ENCODE measurements at places on chromosomes 11 and 22. TPM values are rescaled to one million over a fixed set of nuclear protein-coding genes. Genes with fewer than 3 reads are reported as not detected.

GRCh38 chr22:44357296-44357965 is 44.7 kb upstream of the SHISAL1 start:
- DNase-seq, result no peak

DNA sequence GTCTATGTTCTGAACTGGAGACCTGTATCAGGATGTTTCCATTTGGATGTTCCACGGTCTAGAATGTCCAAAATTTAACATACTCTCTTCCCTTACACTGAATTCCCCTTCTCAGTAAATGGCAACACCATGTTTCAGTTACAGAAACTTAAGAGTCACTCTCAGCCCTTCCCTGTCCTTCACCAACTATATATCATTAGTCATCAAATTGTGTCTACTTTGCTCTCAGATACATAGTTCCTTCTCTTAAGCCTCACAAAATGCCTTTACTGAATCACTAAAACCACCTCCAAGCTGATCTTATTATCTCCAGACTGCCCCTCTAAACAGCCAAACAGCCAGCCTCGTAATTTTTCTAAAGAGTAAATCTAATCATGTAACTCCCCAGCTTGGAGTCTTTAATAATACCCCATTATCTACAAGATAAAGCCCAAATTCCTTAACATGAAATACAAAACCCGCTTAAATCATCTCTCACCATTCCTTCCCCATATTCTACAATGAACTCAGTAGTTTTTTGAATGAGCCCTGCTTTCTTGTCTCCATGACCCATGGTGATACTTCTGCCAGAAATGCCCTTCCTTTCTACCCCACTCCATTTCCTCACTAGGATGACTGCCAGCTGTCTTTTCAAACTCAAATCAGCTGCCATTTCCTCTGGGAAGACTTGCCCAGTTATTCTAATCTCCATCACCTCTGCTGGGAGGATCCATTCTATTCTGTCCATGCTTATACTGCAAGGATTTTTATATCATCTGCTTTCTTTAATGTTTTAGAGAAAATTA is 102.7 kb upstream of the ARHGAP42 start:
- DNase-seq, result no peak

The MMP11 gene
- polyA plus RNA-seq, result 8.2 TPM

The FGF4 gene
- 8.1 TPM for polyA plus RNA-seq

DNA sequence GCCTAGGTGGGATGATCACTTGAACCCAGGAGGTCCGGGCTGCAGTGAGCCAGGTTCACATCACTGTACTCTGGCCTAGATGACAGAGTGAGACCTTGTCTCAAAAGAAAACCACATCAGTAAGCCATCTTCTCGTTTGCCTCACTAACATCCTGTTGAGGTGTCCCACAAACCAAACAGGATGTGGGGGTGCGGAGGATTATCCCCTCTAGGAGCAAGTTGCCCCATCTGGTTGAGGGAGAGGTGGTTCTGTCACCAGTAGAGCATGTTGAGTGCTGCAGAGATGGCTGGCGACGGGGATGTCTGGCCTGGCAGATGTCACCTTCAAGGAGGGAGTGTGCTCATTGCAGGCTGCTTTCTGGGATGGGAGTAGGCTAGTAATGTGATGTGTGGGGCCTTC is 72.4 kb downstream of the ZNRF3 start:
- no peak for DNase-seq

The RIMBP3B gene
- not detected for polyA plus RNA-seq

DNA sequence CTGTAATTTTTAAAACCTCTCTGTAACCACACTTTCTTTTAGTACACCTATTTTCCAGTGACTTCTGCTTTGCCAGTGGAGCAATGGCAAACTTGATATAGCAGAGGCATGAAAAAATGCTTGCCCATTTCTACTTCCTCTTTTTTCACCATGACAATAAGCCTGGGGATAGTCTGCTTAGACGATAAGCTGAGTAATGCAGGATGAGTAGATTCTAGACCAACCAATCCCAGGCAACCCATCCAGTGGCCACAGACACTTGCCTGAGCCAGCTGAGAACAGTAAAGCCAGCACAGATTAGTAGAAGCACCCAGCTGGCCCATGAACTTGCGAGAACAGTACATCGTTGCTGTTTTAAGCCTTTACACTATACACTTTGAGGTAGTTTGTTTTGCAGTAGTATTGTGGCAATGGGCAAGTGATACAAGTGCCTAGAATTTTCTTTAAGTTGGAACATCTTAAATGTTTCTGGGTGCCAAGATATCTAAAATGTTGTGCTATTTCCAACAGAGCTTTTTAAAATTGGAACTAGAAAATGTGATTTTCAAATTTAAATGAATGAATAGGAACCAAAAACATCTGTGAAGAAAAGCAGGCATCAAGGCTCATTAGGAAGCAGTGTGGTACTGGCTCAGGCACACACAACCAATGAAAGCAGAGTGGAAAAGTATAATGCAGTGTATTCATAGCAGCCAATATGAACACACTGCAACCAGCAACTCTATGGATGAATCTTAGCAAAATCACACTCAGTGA is 37.7 kb downstream of the DDI1 start:
- no peak for DNase-seq

The ASPHD2 gene
- polyA plus RNA-seq, result 0.57 TPM

DNA sequence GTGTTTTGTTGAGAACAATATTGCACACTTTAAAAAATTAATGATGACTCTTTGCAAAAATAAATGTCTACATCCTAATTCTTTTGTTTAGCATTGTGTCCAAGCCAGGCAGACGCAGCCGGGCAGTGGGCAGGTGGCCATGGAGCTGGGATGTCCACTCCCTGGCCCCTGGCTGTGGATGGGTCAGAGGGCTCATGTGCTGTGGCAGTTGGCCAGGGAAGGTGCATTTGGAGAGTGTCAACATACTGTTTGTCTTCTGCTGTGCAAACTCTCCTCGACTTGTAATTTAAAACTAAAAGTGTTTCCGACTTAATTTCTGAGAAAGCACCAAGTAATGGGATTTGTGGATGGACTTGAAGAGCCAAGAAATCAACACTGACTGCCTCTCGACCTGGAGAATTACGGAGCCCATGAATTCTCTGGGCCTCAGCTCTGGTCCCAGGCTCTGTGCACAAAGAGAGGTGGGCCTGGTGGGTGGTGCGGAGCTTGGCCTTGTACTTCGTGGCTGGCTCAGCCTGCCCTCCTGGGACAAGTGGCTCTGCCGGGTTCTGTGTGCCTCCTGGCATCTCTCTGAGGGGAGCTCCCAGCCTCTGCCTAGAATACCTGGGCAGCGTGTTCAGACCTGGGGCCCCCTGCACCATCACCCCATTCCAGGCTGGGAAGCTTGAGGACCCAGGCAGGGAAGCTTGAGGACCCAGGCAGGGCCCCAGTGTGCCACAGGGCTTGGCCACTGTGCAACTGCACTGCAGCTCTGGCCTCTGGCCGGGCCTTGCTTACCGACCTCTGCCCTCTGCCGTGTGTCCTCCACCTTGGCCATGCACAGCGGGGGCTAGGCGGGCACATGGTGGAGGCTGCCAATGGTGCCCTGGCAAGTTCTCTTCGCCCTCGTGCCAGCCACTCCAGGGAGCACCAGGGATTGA is 46.4 kb downstream of the RTN4R start:
- no peak for DNase-seq

The CEND1 gene
- polyA plus RNA-seq, result 0.67 TPM

DNA sequence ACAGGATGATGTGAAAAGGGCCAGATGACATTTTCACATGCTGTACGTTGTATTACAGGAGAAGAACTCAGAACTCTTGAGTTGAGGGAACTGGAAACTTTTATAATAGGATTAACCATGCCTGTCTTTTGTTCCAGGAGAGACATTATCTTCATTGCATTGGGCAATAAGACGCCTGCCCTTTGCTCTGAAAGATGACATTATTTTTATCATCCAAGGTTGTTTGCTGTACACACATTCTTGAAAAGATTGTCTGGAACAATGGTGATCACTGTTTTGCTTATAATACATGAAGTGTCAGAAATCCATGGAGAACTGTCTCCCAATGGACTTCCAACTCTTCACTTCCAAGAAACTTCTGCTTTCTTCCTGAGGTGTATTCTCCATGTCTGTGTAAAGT is 334.6 kb upstream of the B3GAT1 start:
- DNase-seq, result no peak

DNA sequence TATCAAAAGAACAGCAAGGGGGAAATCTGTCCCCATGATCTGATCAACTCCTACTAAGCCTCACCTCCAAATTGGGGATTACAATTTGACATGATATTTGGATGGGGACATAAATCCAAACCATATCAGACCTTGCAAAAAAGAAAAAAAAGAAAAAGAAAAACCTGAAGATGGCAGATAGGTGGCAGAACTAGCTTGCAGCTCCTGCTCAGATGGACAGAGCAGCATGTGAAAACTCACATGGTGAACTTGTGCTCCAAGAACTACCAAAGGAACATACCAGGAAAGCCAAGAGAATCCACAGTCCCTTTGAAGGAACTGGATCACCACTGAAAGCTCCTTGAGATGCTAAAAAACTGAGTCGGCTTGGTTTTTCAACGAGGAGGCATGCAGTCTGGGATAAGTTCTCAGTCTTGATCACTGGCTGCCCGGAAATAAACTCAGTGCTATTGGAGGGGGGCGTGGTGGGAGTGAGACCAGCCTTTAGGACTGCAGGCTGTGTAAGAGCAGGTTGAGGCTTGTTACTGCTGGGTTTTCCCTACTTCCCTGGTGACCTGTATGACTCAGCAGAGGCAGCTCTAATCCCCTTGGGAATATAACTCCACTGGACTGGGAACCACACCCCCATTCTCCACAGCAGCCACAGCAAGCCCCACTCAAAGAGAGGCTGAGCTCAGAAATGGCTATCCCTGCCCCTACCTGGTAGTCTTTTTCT is 358.3 kb upstream of the ARHGAP42 start:
- no peak for DNase-seq
